ENCODE measurements at places on chromosomes 12 and 14.
A peak's percentile ranks its signal among the peaks of the same experiment; 100 is the strongest.

GRCh38 chr14:95497561-95498011, 18.9 kb downstream of the SYNE3 start:
- no peak for DNase-seq

DNA sequence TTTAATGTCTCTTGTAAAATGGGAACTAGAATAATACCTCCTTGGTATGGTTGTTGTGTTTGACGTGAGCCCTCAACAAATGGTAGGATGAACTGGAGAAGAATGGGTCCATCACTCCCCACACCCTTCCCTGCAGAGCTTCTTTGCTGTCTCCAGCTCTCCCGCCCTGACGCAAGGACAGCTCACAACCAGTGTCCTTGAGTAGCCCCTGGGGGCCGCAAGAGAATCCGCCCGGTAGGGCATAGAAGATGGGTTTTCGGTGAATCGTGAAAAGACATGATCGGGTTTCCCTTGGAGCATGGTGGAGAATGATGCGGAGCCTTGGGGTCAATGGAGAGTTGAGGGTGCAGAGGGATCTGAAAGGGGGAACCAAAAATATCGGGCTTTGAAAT, 6.1 kb upstream of the PAX9 start:
- no peak for DNase-seq

GRCh38 chr12:62983594-62983993, 48.6 kb upstream of the PPM1H start:
- DNase-seq: peak; percentile 10

DNA sequence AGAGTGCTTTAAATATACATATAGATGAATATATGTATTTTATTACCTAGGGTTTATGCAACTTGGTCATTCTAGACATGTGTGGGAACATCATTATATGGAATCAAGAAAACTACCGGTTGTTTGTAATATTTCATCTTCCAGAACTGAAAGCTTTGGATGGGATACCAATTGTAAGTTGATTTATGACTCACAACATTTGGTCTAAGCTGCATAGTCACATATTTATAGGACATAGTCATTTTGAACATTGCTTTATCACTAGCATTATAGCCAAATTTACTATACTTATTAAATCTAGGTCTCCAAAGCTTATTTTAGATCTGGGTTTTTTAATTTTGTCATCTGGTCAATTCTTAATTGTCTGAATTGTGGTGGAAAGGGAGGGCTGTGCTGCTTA, 83.7 kb upstream of the PCNX4 start:
- DNase-seq: no peak

DNA sequence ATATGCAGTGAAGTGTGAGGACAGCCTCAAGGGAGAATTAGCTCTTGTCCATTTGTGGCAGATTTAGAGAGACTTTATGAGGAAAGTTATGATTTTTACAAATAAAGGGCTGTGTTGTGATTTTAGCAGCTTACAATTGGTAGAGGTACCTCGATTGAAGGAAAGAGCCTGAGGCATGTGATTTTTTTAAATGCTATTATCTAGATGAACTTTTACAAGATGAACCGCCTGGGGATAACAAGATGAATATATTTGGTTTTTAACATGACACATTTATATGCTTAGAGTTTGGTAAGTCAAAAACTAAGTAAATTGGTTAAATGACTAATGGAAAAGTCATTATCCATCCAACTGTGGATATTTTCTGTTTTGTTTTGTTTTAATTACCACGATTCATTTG, 52.6 kb downstream of the AEBP2 start:
- no peak for DNase-seq

- no peak for DNase-seq
Measured at GRCh38 chr12:80291108-80291754, 152.8 kb upstream of the PTPRQ start.

DNA sequence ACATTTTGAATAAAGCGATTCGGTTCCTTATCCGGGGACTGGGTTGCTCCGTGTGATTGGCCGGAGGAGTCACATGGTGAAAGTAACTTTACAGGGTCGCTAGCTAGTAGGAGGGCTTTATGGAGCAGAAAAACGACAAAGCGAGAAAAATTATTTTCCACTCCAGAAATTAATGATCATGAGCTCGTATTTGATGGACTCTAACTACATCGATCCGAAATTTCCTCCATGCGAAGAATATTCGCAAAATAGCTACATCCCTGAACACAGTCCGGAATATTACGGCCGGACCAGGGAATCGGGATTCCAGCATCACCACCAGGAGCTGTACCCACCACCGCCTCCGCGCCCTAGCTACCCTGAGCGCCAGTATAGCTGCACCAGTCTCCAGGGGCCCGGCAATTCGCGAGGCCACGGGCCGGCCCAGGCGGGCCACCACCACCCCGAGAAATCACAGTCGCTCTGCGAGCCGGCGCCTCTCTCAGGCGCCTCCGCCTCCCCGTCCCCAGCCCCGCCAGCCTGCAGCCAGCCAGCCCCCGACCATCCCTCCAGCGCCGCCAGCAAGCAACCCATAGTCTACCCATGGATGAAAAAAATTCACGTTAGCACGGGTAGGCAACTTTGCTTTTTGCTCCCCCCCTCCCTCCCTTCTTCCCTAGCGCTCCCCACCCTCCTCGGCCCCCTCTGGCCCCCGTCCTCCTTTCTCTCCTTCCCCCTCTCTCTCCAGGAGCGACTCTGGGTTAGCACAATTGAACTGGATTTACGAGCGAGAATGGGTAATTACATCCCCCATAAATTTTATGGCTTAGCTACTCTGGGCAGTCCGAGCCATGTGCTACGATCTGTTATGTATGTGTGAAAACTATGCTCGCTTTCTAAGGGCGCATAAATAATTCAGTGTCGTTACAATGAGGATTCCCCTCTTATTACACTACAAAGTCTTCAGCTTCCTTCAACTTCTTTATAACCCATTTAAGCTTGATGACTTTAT, at the start of gene HOXC4:
Gene HOXC4 (plus strand): TSS at position 85 of the 991 bp plus-strand sequence. CDS start 88 bp downstream, at position 173.
- DNase-seq: no peak

GRCh38 chr12:50024805-50025186, 498 bp downstream of the RACGAP1 start:
- DNase-seq: no peak

- DNase-seq: no peak
Measured at GRCh38 chr12:92961949-92962348, 32.9 kb upstream of the EEA1 start.

DNA sequence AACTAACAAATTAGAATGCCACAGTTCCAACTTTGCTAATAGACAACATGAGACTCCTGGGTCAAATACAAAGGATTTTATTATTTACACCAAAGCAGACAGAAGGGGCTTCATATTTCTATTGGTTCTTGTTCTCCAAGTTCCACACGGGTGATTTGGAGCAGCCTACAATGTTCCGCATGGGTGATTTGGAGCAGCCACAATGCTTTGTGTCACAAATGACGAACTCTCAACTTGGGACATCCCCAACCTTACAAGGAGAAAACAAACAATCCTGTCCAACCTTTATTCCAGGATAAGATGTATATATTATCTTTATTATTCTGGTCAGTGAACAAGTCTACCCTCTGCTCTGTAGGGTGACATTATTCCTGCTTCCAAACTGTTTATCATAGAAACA, 694.3 kb upstream of the MGAT4C start:
- no peak for DNase-seq

DNA sequence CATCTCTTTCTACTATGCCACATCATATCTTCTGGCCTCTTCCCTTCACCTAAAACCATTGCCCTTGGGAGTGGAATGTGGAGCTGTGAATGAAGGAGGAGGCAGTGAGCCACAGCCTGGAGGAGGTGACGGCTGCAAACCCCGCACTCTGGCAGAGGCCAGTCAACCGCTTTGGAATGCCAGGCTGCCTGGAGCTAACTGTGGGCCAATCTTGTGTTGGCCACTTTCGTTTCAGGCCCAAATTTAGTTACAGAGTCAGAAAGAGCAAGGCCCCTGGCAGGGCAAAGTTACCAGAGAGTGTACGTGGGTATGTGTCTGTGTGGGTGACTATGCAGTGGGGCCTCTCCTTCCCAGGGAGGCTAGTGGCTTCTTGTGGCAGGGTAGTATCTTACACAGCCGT, 40.1 kb downstream of the CACNA1C start:
- no peak for DNase-seq

DNA sequence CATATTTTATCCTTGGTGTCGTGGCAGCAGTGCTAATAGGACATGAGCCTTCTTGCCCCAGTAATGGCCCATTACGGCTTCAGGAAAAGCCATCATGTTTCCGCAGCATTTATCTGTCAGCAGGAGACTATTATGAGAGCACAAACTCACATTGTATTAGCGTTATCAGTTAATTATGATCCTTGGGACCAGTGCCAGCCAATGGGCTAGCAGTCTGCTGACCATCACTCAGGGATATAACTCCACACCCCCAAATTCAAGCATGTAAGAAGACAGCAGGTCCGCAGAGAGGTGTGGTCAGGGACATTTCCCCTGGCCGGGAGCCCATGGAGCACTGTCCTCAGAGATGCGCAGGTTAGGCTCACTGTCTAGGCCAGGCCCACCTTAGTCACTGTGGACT, 4.9 kb upstream of the ESRRB start:
- peak; percentile 51 for DNase-seq

- DNase-seq: no peak
Measured at GRCh38 chr12:104460973-104461698, 4.4 kb downstream of the CHST11 start.

GRCh38 chr12:3045494-3045893, 31.7 kb upstream of the TSPAN9 start:
- DNase-seq: no peak

All from COR-L47 (cell line).